ENCODE measurements at places on chromosomes 5 and 9.

- no peak for DNase-seq
These were observed 3.7 kb downstream of the ADGRV1 start for GRCh38 chr5:90562341-90562740.

DNA sequence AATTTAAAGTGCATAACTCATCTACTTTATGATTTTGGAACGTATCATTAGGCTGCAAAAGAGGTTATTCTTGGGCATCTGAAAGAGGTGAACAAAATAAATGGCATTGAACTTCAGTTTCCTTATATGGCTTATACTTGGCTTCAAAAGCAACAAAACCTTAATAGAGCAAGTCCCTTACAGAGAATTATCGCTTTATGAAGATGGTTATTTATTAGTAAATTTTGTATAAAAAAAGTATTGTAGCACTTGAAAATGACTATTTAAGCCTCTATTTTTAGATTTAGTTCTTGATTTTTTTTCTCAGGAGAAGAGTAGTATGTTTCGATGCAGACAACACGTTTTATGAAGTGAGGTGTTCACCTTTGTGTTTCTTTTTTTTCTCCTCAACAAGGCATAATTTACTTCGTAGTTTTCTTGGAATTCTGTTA is 2.0 kb downstream of the ERBIN start:
- DNase-seq = no peak

DNA sequence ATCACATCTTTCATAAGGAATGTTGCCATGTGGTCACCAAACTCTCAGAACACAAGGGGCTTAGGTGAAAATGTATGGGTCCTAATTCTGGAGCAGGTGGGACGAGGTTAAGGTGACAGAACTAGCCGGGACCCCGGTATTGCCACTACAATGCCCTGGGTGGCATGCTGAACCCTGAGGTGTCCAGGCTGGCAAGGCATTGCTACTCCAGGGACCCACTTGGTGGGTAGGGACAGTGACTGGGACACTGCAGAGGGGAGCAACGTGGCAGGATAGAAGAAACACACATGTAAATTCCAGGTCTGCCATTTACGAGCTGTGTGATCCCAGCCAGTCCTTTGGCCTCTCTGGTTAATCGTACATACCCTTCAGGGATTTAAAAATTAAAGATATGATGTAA is 206.9 kb upstream of the MVB12B start:
- no peak for DNase-seq

DNA sequence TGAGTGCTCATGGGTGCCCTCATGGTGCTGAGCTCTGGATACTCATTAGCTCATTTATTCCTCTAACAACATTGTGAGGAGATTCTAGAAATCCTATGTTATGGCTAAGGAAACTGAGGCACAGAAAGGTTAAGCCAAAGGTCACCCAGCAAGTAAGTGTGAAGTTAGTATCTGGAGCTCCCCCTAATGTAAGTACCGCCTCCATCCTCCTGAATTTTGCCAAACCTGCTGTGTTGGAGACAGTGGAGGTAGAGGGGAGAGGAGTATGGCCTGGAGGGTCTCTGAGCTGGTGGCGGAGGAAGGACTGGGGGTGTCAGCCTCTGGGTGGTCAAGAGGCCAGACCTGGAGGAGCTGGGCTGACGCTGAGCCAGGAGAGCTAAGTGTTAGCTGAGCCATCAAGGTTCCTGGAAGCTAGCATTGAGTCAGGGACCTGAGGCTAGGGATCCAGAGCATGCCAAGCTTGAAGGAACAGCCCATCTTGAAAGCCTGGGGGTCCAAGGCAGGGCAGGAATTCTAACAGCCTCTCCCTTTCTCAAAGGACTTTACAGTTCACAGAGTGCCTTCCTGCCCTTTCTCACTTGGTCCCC is 114.8 kb downstream of the RGS3 start:
- no peak for DNase-seq

GRCh38 chr5:172795318-172795977 is 24.5 kb upstream of the DUSP1 start:
- DNase-seq = no peak

GRCh38 chr5:65867542-65868195 is 58.7 kb upstream of the ERBIN start:
- no peak for DNase-seq

GRCh38 chr5:69083412-69083811 is 10.4 kb upstream of the SLC30A5 start:
- DNase-seq = no peak

DNA sequence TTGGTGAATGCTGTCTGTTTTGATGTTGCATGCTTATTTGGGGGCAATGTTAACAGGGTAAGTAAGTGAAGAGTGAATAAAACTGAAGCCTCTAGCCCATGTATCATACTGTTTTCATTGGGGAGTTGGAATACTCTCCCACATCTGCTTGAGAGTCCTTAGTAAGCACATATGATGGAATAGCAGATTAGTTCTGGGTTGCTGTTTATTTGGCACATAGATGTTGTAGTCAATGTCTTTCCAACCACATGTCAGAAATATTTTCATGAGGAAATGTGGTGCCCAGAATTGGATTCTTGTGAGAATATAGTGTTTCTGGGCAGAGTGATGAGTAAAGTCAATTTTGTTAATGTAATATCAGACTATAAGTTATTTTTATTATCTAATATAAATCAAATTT is 611.7 kb upstream of the FTMT start:
- DNase-seq = no peak

DNA sequence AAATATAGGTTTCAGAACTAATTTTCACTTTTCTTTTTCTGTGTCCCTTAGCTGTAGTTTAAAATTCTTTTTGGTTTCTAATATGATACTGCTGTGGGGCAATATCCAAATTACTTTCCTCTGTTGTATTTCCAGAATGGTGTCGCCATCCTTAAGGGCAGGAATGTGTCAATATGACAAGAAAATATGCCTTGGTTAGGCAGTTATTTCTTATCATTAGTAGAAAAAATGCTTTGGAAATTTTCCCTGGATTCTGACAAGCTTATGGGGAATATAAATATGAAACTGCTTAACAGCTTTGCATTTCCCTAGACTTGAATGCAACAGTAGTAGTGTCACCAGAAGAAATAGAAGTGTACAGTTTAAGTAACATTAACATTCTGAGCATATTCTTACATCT is 29.4 kb downstream of the ANKRD34B start:
- no peak for DNase-seq

- no peak for DNase-seq
These were observed 75.3 kb downstream of the COL23A1 start for GRCh38 chr5:178514851-178515418.

- no peak for DNase-seq
These were observed 39.3 kb upstream of the RAD23B start for GRCh38 chr9:107243742-107244141.

DNA sequence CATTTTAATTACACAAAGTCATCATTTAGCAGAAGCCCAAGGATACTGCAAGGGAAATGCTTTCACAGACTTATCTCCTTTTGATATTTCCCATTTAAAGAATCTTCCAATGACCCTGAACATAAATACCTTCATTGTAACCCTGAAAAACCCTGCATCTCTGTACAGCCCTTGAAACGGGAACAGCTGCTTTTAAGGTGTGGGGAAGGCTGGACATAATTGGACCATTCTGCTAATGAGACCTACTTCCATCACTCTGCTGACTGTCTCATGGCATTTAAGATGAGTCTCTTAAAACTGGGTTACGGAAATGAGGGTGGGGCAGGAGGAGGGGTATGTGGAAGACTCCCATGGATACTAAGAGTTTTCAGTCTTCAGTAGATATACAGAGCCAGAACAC is 485.8 kb downstream of the BRINP1 start:
- DNase-seq = no peak

DNA sequence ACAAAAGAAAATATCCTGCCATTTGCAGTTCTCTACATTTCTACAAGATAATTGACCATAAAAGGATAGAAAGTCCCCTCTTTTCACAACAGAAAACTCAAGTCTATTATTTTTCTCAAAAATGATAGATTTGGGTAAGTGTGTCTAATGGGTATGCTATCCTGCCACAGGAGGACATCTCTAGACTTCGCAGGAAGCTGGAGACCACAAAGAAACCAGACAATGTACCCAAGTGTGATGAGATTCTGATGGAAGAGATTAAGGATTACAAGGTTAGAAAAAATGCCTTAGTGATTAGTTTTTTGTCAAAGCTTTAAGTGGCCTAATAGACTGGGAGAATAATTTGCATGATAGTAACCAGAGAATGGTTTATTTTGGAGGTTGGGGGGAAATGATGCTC is 28.1 kb downstream of the RNF20 start:
- DNase-seq = no peak

DNA sequence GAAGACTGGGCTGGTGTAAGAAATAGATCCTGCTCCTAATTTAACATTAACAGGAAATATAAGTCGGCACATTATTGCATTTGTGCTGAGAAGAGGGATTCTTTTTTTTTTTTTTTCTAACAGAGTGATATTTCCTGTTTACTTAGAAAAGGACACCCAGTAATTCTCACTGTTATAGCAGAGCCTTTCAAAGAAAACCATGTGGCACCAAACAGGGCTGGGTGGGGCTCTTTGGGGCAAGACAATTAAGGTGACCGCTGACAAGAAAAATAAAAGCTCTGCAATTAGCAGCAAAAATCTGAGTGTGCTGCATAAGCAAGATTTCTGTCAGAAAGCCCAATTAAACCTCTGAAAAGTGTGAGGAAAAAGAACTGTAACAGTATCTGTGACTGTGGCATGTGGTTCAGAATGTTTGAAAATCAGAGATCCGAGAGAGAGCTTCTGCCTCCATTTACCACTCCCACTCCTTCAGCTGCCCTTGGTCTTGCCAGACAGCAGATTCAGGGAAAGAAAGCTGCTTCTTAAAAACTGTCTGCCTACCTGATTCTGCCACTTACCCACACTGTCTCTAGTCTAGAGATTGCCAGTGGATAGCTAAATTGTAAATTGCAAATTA is 77.1 kb upstream of the IQGAP2 start:
- no peak for DNase-seq

DNA sequence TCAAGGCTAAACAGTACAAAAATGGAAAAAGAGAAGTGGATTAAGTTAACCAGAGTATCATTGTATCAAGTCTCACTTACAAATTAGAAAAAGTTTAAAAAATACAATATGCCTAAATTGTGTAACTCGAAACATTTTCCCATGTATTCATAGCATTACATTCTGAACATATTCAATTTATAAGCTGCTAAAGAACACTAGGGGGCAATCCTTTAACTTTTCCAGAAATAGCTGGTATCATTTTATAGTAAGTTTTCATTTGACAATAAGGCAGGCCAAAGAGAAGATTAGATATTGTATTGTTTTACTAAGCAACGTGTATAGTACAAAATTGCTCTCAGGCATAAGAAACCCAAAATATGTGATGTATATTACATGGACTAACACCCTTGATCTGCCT is 234.6 kb downstream of the ADGRV1 start:
- no peak for DNase-seq

DNA sequence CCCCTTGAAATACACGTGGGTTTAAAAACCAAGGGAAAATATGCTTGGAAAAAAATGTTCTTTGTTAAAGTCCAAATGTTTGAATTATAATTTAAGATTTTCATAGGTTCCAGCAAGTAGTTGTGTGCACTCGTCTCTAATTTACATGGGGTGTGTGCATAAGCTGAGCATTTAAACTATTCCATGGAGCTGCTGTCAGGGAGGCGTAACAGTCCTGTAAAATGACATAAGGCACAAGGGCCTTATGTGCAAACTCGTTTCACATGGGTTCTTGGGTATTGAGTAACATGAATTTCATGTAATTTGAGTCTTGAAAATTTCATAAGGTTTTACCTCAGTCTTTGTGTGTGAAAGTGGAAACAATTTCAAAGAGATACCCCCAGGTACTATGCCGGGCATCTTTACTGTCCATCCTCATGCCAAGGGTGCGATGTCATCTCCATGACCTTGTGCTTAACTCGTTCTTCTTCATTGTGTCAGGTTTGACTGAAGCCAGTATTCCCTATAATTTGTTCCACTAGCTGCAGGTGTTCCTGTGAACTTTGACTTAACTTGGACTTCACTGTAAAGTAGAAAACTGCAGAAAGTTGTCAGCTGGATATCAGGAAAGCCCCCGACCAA is 359.3 kb downstream of the SH3GL2 start:
- DNase-seq = no peak

GRCh38 chr9:133919253-133920115 is 72.6 kb downstream of the VAV2 start:
- no peak for DNase-seq

DNA sequence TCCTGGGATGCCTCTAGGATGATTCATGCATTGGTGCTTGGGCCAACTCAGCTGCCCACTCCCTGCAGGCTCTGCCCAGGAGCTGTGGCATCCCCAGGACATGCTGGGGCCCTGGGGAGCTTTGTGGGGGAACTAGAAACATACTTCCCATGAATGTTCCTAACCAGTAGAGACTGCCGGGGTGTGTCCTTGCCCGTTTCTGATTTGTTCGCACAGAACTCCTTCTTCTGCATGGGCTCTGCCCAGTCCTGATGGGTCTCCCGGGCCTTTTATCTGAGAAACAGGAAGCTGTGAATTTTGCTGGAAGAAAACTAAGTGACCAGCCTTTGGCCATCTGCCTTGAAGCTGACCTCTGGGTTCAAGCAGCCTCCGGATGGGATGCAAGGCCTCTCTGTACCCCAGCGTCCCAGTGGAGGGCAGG is 71.6 kb upstream of the RNU6ATAC start:
- no peak for DNase-seq

- DNase-seq = no peak
These were observed 6.9 kb downstream of the SHC3 start for GRCh38 chr9:89171693-89172092.

GRCh38 chr5:98608052-98608451 is 165.4 kb upstream of the RGMB start:
- DNase-seq = no peak

GRCh38 chr5:123181394-123181801 is 92.4 kb downstream of the PRDM6 start:
- DNase-seq = no peak

- DNase-seq = no peak
These were observed 413.5 kb downstream of the TLE4 start for GRCh38 chr9:79985264-79985663.

DNA sequence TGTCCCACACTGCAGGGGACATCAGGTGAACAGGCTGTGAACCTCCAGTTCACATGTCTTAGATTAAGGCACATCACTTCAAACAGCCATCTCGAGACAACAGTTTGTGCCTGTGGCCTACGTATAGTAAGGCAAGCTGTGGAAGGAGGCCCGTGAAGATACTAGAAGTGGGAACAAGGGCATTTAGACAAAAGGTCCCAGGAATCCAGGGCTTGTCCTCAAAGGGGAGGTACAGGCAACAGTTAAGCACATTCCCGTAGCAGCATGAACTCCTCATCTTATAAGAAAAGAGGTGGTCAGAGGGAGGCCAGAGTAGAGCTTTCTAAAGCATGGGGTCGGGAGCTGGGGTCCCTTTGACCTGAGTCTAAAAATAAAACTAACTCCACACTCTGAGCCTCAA is 122.5 kb upstream of the TRPM3 start:
- DNase-seq = no peak

Measured in SIG-M5 (cell line).